Common myeloid progenitor, CD34-positive (primary cell): ENCODE measurements at places on chromosomes 3 and 15.

DNA sequence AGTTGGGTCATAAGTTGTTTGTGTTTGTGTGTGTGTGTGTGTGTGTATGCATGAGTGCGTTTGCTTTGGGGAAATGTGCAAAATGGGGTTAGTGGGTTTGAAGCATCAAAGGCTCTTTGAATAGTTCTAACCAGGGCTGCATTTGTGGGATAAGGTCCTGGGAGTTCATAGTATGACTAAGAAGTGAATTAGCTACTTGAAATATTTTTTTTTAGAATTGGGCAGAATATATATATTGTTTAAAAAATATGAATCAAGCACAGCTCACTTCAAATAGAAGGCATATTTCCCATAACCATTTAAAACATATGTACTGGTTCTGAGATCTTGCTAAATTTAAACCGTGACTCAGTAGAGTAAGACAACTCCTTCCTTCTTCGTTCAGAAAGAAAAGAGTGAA, 43.1 kb downstream of the IGF2BP2 start:
- DNase-seq: no peak

DNA sequence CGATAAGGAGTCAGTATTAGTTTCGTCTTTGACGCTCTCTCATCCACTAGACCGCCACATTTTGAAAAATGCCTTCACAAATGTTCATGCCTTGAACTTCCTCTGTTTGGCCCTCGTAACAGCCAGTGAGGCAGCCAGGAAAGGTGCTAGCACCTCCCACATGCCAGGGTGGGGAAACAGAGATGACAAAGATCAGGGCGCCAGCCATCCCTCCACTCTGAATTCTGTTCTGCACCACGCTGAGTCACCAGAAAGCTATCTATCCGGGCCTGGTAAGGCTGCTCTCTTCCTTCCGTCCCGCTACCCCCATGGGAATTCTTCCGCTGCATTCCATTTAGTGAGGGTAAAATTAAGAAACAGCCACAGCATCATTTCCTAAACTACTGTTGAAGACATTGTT, 31.3 kb upstream of the BCL2L10 start:
- DNase-seq: no peak

DNA sequence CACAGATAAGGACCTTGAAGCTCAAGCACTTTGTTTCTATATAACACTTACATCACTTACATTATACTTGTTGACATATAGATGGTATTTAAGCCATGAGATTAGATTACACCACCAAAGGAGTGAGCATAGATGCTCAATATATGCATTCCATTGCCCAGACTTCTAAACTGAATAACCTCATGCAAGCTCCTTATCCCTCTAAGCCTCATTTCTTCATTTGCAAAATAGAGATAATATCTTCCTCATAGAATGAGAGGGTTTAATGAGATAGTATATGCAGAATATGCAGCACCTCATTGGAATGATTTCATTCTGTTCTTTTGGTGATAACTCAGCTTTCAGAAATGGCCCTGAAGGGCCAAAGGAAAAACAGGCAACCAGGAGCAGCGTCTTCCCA, 18.5 kb downstream of the NLGN1 start:
- DNase-seq: no peak

- DNase-seq: no peak
Measured at GRCh38 chr3:187946163-187946691, 201.0 kb upstream of the BCL6 start.

DNA sequence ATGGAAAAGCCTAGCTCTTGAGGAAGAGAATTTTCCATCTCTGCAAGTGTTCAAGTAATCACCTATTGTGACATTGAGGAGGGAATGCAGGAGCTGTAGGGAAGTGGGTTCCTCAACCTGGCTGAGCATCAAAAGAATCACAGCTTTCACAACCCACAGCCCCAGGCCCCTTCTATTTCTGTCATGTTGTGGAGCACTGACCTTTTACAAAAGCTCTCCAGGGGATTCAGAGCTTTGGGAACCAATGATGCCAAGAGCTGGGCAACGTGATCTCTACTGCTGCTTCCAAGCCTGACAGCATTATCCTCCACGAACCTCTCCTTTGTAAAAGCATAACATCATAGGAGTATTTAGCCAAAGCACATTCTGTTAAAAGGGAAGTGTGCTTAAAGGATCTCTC, 231.1 kb downstream of the ADAMTS9 start:
- no peak for DNase-seq
